ENCODE measurements at places on chromosomes 5 and 9. TPM values are rescaled to one million over a fixed set of nuclear protein-coding genes. Genes with fewer than 3 reads are reported as not detected.
A peak's percentile ranks its signal among the peaks of the same experiment; 100 is the strongest.

DNA sequence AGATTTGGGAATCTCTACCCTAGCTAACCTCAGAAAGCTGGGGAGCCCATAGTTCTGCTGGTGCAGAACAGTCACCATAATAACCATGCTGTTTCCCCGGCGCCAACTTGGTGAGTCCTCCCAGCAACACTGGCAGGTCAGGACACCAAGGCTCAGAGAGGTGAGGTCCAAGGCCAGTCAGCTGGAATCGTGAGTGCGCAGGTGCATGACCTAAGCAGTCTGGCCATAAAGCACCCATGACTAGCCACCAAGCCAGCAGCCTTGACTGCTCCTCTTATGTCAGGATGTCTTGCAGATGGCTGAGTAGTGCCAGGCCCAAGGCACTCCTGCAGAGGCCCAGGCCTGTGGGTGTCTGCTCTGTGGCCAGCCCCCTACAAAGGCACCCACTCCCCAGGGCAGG is 2.6 kb downstream of the RNF44 start:
- H3K4me1 ChIP-seq: peaks cover 24% of the 10 kb centered on the region
- DNase-seq: no peak
- no peak overlapping the region for H3K27ac ChIP-seq
- peaks cover 5% of the 10 kb centered on the region for H3K36me3 ChIP-seq
- H3K4me3 ChIP-seq: peak overlapping the region; percentile 74
- H3K27me3 ChIP-seq: no peaks in the 10 kb centered on the region

- DNase-seq: no peak
- H3K36me3 ChIP-seq: no peaks in the 10 kb centered on the region
- no peak overlapping the region for H3K4me3 ChIP-seq
- H3K4me1 ChIP-seq: peaks cover 12% of the 10 kb centered on the region
- H3K27ac ChIP-seq: peak overlapping the region; percentile 18
These were observed 148.9 kb downstream of the ARHGAP26 start for GRCh38 chr5:142918959-142919635.

DNA sequence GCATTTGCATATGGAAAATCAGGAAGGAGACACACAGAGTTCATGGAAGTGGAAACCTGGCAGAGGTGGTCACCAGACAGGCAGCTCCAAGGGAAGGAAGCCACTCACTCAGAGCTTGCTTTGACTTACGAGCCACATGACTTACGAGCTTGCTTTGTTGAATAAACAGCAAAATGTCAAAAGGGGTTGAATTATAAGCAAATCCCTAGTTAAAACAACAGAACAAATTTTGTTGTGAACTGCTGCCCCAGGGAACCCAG is 164.3 kb downstream of the SYK start:
- no peaks in the 10 kb centered on the region for H3K36me3 ChIP-seq
- peaks cover 25% of the 10 kb centered on the region for H3K4me1 ChIP-seq
- no peak overlapping the region for H3K27ac ChIP-seq
- no peak for DNase-seq
- H3K4me3 ChIP-seq: no peak overlapping the region

DNA sequence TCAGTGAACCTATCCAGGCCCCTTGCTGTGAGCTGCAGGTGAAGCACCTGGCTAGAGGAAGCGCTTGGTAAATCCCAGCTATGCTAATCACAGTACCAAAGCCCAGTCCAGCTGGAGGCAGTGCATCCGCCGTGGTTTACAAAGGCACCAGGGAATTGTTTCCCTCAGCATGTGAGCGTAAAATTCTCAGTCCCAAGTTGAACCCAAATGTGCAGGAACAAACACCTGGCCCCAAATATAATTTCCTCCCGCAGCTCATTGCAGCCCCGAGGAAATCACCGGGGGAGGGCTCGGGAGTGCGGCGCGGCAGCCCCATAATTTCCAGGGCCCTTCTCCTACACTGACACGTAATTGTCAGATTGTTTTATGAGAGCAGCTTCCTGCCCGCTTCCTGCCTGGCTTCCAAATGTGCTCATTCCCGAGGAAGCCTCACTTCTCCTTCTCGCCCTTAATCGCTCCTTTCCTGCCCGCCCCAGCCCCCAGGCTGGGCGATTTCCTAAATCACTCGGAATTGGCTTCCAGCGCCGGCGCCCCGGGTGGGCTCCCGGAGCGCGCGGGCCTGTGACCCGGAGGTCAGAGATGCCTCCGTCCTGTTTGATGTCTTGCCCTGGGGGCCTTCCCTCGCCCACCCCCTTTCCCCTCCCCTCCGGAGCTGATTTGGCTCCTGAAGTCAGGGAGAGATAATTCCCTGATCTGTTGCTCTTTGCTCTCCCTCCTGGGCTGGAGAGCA is 134.4 kb downstream of the FGF1 start:
- no peaks in the 10 kb centered on the region for H3K36me3 ChIP-seq
- H3K4me3 ChIP-seq: peak overlapping the region; percentile 49
- H3K27me3 ChIP-seq: no peaks in the 10 kb centered on the region
- peak; percentile 77 for DNase-seq
- peak overlapping the region; percentile 95 for H3K27ac ChIP-seq

GRCh38 chr5:127673117-127673800 is 24.4 kb downstream of the CTXN3 start:
- no peak overlapping the region for H3K4me3 ChIP-seq
- H3K36me3 ChIP-seq: no peaks in the 10 kb centered on the region
- H3K4me1 ChIP-seq: no peaks in the 10 kb centered on the region
- H3K27me3 ChIP-seq: no peaks in the 10 kb centered on the region
- no peak overlapping the region for H3K27ac ChIP-seq
- DNase-seq: no peak

DNA sequence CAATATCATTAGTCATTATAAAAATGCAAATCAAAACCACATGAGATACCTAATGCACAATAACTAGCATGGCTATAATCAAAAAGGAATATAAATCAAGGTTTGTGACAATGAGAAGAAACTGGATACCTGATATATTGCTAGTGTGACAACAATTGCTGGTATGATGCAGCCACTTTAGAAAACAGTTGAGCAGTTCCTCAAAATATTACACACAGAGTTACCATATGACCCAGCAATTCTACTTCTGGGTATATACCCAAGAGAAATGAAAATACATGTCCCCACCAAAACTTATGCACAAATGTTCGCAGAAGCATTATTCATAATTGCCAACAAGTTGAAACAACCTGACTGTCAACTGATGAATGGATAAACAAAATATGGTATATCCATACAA is 339.7 kb upstream of the POU5F2 start:
- no peaks in the 10 kb centered on the region for H3K4me1 ChIP-seq
- no peak for DNase-seq
- H3K27ac ChIP-seq: no peak overlapping the region
- no peaks in the 10 kb centered on the region for H3K27me3 ChIP-seq

DNA sequence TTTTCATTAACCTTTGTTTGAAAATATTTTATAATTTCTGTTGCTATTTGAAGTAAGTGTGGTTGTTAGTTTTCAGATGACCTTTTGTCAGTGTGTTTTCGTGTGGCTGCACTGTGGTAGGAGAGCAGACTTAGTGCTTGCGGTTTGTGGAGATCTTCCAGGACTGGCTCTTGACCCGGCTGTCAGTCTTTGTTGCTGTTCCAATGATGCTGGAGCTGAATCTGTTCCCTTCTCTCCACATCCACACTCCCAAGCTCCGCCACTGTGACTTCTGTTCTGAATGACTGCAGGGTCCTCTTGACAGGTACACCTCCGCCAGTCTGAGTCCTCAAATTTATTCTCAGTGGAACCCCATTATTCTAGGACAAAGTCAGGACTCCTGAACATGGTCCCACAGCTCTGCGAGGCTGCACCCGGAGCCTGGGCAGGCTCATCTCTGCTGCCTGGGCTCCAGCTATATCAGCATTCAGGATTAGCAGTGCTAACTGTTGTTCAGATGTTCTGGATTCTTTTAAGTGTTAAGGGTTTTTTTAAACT is 126.0 kb downstream of the WNK2 start:
- DNase-seq: no peak
- H3K27ac ChIP-seq: no peak overlapping the region
- peaks cover 7% of the 10 kb centered on the region for H3K36me3 ChIP-seq
- peaks cover 4% of the 10 kb centered on the region for H3K4me1 ChIP-seq
- no peaks in the 10 kb centered on the region for H3K27me3 ChIP-seq

- no peaks in the 10 kb centered on the region for H3K27me3 ChIP-seq
- H3K27ac ChIP-seq: no peak overlapping the region
- DNase-seq: no peak
These were observed 19.4 kb downstream of the CAVIN4 start for GRCh38 chr9:100597236-100597635.

GRCh38 chr5:176692839-176693476 is 45.7 kb downstream of the TSPAN17 start:
- no peak overlapping the region for H3K27ac ChIP-seq
- H3K4me3 ChIP-seq: 0 out of 2 replicates have a peak overlapping the region, but pooled peaks have one; percentile 17
- no peak for DNase-seq
- H3K36me3 ChIP-seq: no peaks in the 10 kb centered on the region
- H3K27me3 ChIP-seq: no peaks in the 10 kb centered on the region
- H3K4me1 ChIP-seq: peaks cover 23% of the 10 kb centered on the region

GRCh38 chr5:6736524-6737042 is 23.4 kb downstream of the TENT4A start:
- no peak for DNase-seq
- peaks cover 9% of the 10 kb centered on the region for H3K36me3 ChIP-seq
- no peak overlapping the region for H3K4me3 ChIP-seq
- H3K27ac ChIP-seq: no peak overlapping the region
- no peaks in the 10 kb centered on the region for H3K4me1 ChIP-seq
- no peaks in the 10 kb centered on the region for H3K27me3 ChIP-seq

DNA sequence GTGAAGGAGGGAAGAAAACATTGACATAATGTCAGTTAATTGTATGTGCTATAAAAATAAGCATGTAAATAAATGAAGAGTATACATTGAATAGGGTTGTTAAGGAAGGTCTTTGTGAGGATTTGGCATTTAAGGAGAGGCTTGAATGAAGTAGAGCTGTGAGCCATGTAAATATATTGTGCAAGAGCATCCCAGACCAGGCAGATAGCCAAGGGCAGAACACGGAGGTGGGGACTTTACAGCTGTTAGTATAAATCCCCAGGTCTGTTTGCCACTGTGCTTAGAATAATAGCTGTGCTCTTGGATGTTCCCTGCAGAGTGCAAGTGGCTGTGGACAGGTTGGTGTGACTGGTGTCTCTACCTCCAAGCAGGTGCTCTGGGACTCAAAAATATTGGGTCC is 211.7 kb downstream of the LRRC70 start:
- H3K27ac ChIP-seq: no peak overlapping the region
- no peak for DNase-seq
- H3K36me3 ChIP-seq: no peaks in the 10 kb centered on the region
- no peaks in the 10 kb centered on the region for H3K4me1 ChIP-seq
- H3K27me3 ChIP-seq: no peaks in the 10 kb centered on the region

DNA sequence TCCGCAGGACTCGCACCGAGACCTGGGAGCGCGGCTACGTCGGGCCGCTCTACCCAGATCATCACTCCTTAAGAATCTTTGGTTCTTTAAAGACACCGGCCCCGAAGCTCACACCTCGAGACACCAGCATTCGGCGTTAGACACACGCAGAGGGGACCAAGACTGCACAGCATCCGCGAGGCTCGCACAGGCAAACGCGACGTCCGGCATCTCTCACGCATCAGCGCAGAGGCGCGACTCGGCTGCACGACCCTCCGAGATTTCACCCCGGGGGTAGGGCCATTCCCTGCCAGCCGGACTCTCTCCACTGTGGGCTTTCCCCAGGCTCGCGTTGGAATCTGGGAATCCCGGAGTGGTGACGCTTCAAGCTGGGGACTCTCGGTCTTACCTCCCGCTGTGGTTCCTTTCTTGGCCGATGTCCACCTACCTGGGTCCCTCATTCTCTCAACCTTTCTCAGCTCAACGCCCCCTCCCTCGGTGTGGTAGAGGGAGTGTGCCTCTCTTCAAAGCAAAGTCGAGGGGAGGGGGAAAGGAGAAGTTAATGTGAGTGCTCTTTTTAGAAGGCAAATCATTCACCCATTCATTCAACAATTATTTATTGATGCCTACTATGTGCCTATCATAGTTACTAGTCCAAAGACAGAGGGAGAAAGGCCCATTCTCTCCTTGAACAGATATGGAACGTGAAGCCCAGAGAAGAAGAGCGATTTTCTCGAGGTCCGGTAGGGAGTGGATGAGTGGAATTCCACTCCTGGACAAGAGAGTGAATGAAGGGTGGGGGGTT is 1.3 kb upstream of the HAND1 start:
- H3K27me3 ChIP-seq: peaks cover 100% of the 10 kb centered on the region
- no peak overlapping the region for H3K27ac ChIP-seq
- H3K36me3 ChIP-seq: no peaks in the 10 kb centered on the region
- H3K4me1 ChIP-seq: peaks cover 84% of the 10 kb centered on the region
- peak; percentile 81 for DNase-seq
- peak overlapping the region; percentile 63 for H3K4me3 ChIP-seq

Gene IL9
- not detected for total RNA-seq

DNA sequence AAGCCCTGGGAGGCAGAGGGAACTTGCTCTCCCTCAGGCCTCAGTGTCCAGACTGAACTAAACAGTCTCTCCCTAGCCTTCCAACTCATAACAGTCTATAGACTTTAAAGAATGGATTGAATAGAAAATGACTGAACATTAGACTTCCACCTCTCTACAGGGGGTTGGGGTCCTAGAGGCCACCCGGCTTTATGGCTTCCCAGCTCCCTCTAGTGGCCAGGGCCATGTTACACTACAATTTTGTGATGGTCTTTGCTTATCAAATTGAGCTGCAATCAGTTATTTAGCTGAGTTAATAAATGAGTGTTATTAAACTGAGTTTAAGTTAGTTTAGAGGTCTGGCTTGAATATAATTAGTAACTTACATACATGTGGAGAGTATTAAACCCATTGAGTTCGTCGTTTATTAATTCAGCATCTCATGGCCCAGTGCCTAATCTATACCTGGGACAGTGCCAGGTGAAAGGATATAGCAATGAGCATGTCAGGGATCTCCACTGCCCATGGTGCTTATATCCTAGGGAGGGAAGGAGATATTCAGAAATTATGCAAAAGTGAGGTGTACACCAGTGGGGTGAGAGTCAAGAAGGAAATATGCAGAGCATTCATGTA is 105.2 kb downstream of the SH3TC2 start:
- H3K4me1 ChIP-seq: peaks cover 8% of the 10 kb centered on the region
- H3K27ac ChIP-seq: no peak overlapping the region
- peak; percentile 87 for DNase-seq
- H3K4me3 ChIP-seq: no peak overlapping the region
- H3K27me3 ChIP-seq: no peaks in the 10 kb centered on the region
- no peaks in the 10 kb centered on the region for H3K36me3 ChIP-seq

Gene TNFSF8
- not detected for total RNA-seq

Gene STOML2
- total RNA-seq: 210 TPM

DNA sequence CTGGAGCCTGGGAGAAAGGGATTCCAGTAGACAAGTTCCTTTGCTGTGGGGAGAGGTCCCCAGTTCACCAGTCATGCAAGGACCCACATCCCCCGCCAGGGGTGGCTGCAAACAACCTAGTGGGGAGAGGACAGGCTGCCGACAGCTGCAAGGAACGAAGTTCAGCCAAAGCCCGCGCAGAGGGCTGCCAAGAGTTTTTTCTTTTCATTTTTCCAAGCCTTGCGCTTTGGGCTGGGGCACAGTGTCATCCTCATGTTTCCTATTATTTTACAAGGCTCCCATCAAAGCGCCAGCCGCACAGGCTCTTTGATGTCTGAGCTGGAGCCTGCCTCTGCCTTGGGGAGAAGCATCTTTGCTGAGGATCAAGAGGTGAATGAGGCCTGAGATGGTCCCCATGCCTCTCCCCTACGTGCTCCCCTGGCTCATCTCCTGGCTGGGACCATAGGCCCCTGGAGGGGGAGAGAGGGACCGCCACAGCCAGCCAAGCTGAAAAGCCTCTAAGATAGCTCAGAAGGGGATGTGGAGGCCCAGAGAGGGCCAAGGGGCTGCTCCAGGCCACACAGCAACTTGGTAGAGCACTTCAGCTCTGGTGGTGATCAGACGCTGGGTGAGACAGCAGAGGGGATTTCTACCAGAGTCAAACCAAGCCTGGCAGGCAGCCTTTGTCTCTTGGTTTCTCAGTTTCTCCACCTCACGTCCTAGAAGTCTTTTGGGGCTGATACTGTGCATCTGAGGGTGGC is 50.4 kb upstream of the SYNPO start:
- DNase-seq: peak; percentile 68
- no peak overlapping the region for H3K27ac ChIP-seq
- peaks cover 10% of the 10 kb centered on the region for H3K4me1 ChIP-seq
- no peaks in the 10 kb centered on the region for H3K36me3 ChIP-seq
- no peaks in the 10 kb centered on the region for H3K27me3 ChIP-seq

Gene RPL7A
- total RNA-seq: 2,188 TPM

Data from GM23338 (cell line).